ENCODE measurements at places on chromosomes 6 and 20. TPM values are rescaled to one million over a fixed set of nuclear protein-coding genes. Genes with fewer than 3 reads are reported as not detected.

EEF1E1 gene
- total RNA-seq, result 17.9 TPM

PLEKHG1 gene
- 2.9 TPM for total RNA-seq

IPCEF1 gene
- total RNA-seq, result not detected

DEFB124 gene
- total RNA-seq, result not detected

ARMC2 gene
- 3.0 TPM for total RNA-seq

MMUT gene
- 14.9 TPM for total RNA-seq

CBLN4 gene
- not detected for total RNA-seq

ARHGAP40 gene
- total RNA-seq, result not detected

HRH3 gene
- total RNA-seq, result not detected

TTLL9 gene
- not detected for total RNA-seq

TRIM31 gene
- total RNA-seq, result not detected
